ENCODE measurements at places on chromosomes 2 and 18.

DNA sequence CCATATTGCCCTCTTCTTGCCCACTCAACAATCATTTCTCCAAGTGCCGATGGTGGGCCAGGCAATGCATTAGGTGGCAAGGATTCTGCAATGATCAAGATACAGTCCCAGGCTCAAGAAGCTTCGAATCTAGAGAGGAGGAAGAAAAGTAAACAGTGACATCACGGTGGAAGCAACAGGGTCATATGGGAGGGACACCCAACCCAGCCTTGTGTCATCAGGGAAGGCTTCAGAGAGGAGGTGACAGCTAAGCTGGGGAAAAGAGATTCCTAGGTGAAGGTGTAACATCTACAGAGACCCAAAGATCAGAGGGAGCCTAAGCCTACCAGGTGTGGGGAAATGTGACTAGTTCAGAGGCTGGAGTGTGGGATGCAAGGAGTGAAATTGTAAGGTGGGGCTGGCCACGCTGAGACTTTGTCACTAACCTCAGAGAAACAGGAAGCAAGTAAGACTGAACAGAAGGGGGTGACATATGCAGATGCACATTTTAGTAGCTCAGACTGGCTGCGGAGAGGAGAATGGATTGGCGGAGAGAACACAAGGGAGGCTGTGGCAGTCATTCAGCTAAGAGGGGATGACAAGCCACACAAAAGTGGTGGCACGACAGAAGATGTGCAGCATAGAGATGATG is 104.9 kb downstream of the ANKRD44 start:
- H3K4me1 ChIP-seq: peaks cover 53% of the 10 kb centered on the region
- no peaks in the 10 kb centered on the region for H3K36me3 ChIP-seq
- no peaks in the 10 kb centered on the region for H3K27me3 ChIP-seq
- H3K4me3 ChIP-seq: no peak overlapping the region

- no peaks in the 10 kb centered on the region for H3K36me3 ChIP-seq
- H3K27ac ChIP-seq: no peak overlapping the region
- no peaks in the 10 kb centered on the region for H3K27me3 ChIP-seq
- peaks cover 11% of the 10 kb centered on the region for H3K4me1 ChIP-seq
Observed at GRCh38 chr2:45653122-45653913, 1.8 kb downstream of the PRKCE start.

GRCh38 chr2:131077966-131078365 is 15.3 kb downstream of the FAM168B start:
- no peak for DNase-seq
- H3K27ac ChIP-seq: no peak overlapping the region
- no peak overlapping the region for H3K4me3 ChIP-seq
- H3K36me3 ChIP-seq: peaks cover 29% of the 10 kb centered on the region
- H3K27me3 ChIP-seq: no peaks in the 10 kb centered on the region
- no peaks in the 10 kb centered on the region for H3K4me1 ChIP-seq

- H3K27ac ChIP-seq: no peak overlapping the region
- DNase-seq: no peak
Observed at GRCh38 chr2:40173276-40173675, 278.6 kb downstream of the SLC8A1 start.

GRCh38 chr2:205656941-205657340 is 25.4 kb upstream of the NRP2 start:
- no peak overlapping the region for H3K4me3 ChIP-seq

DNA sequence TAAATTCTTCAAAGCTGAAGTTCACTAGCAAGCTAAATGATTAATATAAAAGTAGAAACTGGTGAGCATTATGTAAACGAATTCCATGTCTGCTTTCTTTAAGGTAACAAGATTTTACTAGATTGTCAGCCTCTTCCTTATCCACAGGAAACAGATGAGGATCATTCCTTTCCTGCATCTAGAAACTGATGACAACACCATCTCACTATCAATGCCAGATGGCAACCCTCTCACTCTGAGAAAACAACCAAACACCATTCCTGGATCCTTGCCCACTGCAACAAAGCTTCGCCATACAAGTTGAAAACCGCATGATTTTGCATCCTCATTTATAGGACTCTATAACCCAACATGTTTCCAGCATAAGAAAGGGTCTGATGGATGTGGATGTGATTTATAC is 122.9 kb downstream of the ZNF521 start:
- H3K27ac ChIP-seq: no peak overlapping the region
- DNase-seq: no peak

DNA sequence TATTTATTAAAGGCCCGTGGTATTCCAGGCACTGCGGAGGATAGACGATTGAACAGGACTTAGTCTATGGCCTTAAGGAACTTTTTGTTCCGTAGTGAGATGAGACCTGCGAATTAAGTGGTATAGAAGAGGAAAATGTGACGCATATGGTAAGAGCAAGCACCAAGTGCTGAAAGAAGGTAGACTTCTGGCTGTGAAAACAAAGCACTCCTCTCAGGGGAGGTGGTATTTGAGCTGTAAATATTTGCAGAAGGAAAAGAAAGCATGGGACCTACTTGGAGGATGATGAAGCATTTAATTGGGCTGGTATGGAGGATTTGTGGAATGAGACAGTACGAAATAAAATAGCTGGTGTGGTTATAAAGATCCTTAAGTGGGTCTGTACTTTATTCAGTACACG is 62.5 kb downstream of the GPR39 start:
- no peaks in the 10 kb centered on the region for H3K36me3 ChIP-seq
- no peaks in the 10 kb centered on the region for H3K4me1 ChIP-seq
- H3K27me3 ChIP-seq: no peaks in the 10 kb centered on the region

- H3K27ac ChIP-seq: no peak overlapping the region
- H3K36me3 ChIP-seq: no peaks in the 10 kb centered on the region
- H3K4me1 ChIP-seq: no peaks in the 10 kb centered on the region
- H3K4me3 ChIP-seq: no peak overlapping the region
- H3K27me3 ChIP-seq: no peaks in the 10 kb centered on the region
Observed at GRCh38 chr2:64504774-64505720, 19.1 kb upstream of the AFTPH start.

GRCh38 chr2:218145124-218145523 is 19.3 kb downstream of the CXCR2 start:
- no peaks in the 10 kb centered on the region for H3K4me1 ChIP-seq
- H3K27me3 ChIP-seq: no peaks in the 10 kb centered on the region
- no peak overlapping the region for H3K4me3 ChIP-seq
- no peak for DNase-seq

- H3K27ac ChIP-seq: no peak overlapping the region
- H3K4me3 ChIP-seq: no peak overlapping the region
- no peaks in the 10 kb centered on the region for H3K4me1 ChIP-seq
- no peaks in the 10 kb centered on the region for H3K27me3 ChIP-seq
- H3K36me3 ChIP-seq: no peaks in the 10 kb centered on the region
Observed at GRCh38 chr18:31511098-31511497, 13.1 kb downstream of the DSG2 start.

GRCh38 chr2:892401-892800 is 58.2 kb upstream of the SNTG2 start:
- no peak overlapping the region for H3K4me3 ChIP-seq
- no peaks in the 10 kb centered on the region for H3K36me3 ChIP-seq
- no peak for DNase-seq
- H3K27ac ChIP-seq: no peak overlapping the region
- no peaks in the 10 kb centered on the region for H3K27me3 ChIP-seq

GRCh38 chr2:76270096-76270710 is 559.5 kb upstream of the GCFC2 start:
- H3K4me1 ChIP-seq: peaks cover 6% of the 10 kb centered on the region
- no peaks in the 10 kb centered on the region for H3K27me3 ChIP-seq
- DNase-seq: no peak
- H3K27ac ChIP-seq: no peak overlapping the region
- no peak overlapping the region for H3K4me3 ChIP-seq

DNA sequence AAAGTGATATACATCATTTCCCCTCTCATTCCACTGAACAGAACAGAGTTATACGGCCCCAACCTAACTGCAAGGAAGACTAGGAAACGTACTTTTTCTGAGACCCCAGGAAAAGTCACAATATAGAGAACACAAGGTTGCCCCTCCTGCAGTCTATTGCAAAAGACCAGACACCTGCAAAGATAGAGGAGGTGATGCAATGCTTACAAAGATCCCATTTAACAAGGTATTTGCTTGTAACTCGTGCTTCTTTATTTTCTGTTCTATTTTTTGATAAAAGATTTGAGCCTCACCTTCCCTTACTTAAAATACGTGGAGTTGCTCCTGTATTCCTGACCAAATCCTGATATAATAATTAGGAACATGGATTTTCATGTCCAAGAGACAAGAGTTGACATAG is 793.0 kb upstream of the ID2 start:
- H3K36me3 ChIP-seq: no peaks in the 10 kb centered on the region
- no peak overlapping the region for H3K27ac ChIP-seq
- H3K4me3 ChIP-seq: no peak overlapping the region
- no peak for DNase-seq

GRCh38 chr2:9235147-9236044 is 28.8 kb downstream of the ASAP2 start:
- H3K4me3 ChIP-seq: no peak overlapping the region
- H3K4me1 ChIP-seq: no peaks in the 10 kb centered on the region
- H3K27me3 ChIP-seq: no peaks in the 10 kb centered on the region
- H3K36me3 ChIP-seq: no peaks in the 10 kb centered on the region
- DNase-seq: no peak

DNA sequence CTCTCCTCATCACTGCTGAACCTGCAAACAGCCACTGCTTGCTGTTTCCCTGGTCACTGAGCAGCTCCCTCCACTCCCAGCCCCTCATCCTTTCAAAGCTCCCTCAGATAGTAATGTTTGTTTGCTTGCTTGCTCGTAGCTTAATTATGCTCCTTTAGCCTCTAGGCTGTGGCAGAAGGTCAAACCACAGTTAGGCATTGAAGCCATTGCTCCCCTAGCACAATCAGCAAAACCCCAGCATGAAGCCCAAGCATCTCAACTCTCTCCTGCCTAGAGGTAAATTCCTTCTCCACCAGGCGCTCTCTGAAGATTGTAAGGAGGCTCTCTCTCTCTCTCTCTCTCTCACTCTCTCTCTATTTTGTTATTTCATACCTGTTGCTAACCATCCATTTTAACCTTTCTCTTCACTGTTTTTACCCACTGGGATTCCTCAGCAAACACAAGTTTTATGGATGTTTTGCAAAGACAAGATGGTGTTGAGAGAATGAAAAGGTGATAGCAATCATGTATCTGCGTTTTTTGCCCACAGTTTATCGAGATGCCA is 135.9 kb upstream of the HNRNPA3 start:
- no peak overlapping the region for H3K27ac ChIP-seq
- no peak for DNase-seq
- H3K4me1 ChIP-seq: no peaks in the 10 kb centered on the region
- no peak overlapping the region for H3K4me3 ChIP-seq
- no peaks in the 10 kb centered on the region for H3K27me3 ChIP-seq

DNA sequence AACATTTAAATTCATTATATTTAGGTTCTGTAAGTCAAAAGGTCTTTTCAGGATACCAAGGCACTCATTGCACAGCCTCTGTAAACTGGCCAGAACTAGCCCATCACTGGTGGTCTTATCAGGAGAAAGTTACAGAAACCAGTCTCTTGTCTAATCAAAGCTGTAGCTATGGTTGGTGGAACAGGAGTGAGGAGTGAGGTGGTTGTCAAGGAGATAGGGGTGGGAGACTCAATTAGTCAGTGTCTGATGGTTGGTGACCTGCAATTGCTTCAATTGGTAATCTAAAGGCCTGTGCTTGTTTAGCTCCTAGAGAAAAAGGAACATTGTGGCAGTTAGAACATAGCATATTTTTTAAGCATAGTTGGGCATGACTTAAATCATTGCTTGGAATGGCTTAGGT is 458.6 kb upstream of the CDH2 start:
- no peak overlapping the region for H3K4me3 ChIP-seq
- no peaks in the 10 kb centered on the region for H3K4me1 ChIP-seq
- no peaks in the 10 kb centered on the region for H3K36me3 ChIP-seq
- no peaks in the 10 kb centered on the region for H3K27me3 ChIP-seq

DNA sequence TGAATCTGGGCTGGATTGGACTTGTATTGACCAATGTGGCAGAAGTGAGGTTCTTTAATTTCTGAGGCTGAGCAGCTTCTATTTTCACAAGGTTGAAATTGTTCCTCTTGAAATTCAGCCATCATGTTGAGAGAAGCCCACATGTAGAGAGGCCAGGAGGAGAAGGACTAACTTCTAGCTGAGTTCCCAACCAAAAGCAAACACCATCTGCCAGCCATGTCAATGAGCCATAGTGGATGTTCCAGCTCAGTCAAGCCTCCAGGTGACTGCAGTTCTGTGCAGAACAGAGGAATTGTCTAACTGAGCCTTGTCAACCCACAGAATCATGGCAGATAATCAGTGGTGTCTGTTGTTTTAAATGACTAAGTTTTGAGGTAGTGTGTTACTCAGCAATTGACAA is 110.6 kb upstream of the ACVR1 start:
- no peak overlapping the region for H3K4me3 ChIP-seq
- no peaks in the 10 kb centered on the region for H3K27me3 ChIP-seq
- H3K36me3 ChIP-seq: no peaks in the 10 kb centered on the region

- H3K4me3 ChIP-seq: no peak overlapping the region
- DNase-seq: peak; percentile 79
- no peaks in the 10 kb centered on the region for H3K36me3 ChIP-seq
- no peaks in the 10 kb centered on the region for H3K27me3 ChIP-seq
- H3K4me1 ChIP-seq: peaks cover 5% of the 10 kb centered on the region
Observed at GRCh38 chr2:174312581-174313234, 22.0 kb upstream of the SP9 start.

GRCh38 chr18:68548904-68549870 is 165.7 kb downstream of the TMX3 start:
- H3K4me3 ChIP-seq: no peak overlapping the region
- H3K4me1 ChIP-seq: no peaks in the 10 kb centered on the region
- no peak for DNase-seq
- no peaks in the 10 kb centered on the region for H3K36me3 ChIP-seq
